NAMALWA (cell line): ENCODE measurements at places on chromosomes 3 and 15.

- peak; percentile 39 for DNase-seq
These were observed 218.6 kb downstream of the TBC1D2B start for GRCh38 chr15:77858792-77859490.

- DNase-seq, result no peak
These were observed 732.9 kb downstream of the VGLL3 start for GRCh38 chr3:86257955-86258641.

- no peak for DNase-seq
These were observed 200.6 kb downstream of the BCHE start for GRCh38 chr3:165636684-165637015.

GRCh38 chr3:54985856-54986255 is 58.0 kb upstream of the LRTM1 start:
- no peak for DNase-seq

DNA sequence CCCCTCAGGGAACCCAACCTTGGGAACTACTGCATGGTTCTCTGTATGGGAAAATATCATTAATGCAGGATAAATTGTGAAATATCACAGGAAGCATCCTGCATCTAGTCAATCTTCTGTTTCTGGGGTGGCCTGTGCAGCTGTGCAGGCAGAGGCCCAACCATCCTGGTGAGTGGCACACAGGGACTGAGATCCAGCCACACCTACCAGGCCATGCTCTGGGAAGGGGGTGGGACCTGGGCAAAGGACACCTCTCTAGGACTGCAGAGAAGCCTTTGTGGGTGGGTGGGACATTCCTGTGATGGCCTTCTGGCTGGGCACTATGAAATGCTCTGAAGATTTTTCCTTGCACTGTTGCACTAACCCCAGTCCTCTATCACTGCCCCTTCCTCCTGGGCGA is 26.8 kb downstream of the CCRL2 start:
- DNase-seq, result no peak

DNA sequence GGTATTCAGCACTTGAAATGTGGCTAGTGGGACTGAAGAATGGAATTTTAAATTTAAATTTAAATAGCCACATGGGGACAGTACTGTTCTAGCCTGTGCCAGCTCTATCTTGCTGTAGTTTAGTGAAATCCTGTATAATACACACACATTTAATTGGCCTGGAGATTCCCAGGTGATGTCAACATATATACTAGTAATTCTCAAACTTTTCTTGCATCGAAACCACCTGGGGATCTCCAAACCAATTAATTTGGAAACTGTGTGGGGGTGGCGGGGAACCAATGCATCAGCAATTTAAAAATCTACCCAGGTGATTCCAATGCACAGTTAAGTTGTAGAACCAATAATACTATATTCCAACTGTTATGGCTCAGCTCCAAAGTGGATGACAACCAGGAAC is 228.9 kb upstream of the MRPL3 start:
- DNase-seq, result no peak

- no peak for DNase-seq
These were observed 278.0 kb downstream of the SUCLG2 start for GRCh38 chr3:67376416-67376815.

- no peak for DNase-seq
These were observed 6.8 kb downstream of the ANXA2 start for GRCh38 chr15:60390871-60391501.

DNA sequence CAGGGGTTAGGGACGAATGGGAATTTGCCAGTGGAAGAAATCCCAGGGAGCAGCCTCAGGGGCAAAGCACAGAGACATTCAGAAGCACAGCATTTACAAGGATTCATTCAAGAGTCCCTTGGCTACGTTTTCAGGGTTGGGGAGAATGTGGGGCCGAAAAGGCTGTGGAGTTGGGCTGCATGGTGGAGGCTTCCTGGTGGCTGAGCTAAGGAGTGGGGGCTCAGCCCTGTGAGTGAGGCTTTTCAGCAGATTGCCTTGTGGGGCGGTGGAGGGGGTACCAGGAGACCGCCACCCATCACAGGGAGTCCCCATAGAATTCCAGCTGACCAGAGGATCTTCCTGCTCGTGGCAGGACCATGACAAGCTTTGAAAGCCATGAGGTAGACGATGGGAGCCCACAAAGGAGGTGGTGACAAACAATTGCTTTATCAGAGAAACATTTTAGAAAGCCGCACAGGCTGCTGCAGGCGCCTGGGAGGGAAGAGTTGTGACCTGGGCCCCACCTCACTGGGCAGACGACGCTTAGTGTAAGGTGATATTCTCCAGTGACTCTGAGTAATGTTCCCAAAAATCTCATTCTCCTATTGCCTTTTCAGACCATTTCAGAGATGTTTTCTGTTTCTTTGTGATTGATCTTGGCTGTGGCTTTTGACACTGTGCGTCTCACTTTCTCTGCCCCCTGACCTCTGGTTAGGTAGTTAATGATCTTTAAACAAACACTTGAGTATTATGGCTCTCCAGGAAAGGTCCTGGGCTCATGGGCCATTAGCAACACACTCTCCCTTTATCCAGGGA is 128.0 kb downstream of the DNAJB8 start:
- DNase-seq, result no peak

GRCh38 chr3:114565216-114565615 is 271.4 kb downstream of the TIGIT start:
- DNase-seq, result no peak

- DNase-seq, result no peak
These were observed 77.4 kb downstream of the ZBBX start for GRCh38 chr3:167302678-167303077.

GRCh38 chr15:47523681-47524475 is 193.4 kb upstream of the SEMA6D start:
- no peak for DNase-seq

- DNase-seq, result no peak
These were observed 342.8 kb upstream of the IL12A start for GRCh38 chr3:159645874-159646273.

- DNase-seq, result no peak
These were observed 319.3 kb upstream of the GBE1 start for GRCh38 chr3:82080792-82081191.

DNA sequence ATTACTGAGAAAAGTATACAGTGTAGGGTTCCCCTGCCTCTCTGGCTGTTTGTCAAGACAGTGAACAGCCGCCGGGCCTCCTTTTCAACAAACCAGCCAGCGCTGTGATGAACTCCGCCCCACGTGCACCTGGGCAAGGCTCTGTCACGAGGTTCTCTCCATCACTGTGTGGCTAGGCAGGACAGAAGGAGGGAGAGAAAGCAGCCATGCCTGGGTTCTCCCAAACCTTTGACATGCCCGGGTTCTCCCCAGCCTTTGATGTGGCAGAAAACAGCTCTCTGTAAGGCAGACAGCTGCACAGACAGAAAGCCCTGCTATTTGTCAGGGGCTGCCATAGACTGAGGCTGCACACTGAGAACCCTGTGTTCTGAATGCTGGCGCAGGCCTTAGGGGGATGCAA is 101.4 kb upstream of the TRPM1 start:
- DNase-seq, result peak; percentile 75

- no peak for DNase-seq
These were observed 13.9 kb downstream of the COPG1 start for GRCh38 chr3:129263161-129263910.

- DNase-seq, result no peak
These were observed 33.9 kb upstream of the SLC41A3 start for GRCh38 chr3:126117786-126118185.

DNA sequence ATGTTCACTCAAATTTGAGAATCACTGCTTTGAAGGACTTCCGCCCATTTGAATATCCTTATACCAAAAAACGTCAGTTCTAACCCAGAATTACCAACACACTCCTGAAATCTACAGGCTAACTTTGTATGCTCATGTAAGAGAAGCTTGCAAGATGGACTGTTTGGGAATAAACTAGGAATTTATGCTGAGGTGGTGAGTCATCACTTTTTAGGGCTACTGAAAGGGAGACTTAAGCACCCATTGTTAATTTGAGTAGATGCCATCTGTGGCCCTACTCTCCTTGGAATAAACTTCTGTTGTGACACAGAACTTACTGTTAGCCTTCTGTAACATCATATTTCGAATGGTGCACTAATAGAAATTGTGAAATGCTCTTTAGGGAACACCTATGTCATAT is 74.6 kb downstream of the FGF12 start:
- no peak for DNase-seq

DNA sequence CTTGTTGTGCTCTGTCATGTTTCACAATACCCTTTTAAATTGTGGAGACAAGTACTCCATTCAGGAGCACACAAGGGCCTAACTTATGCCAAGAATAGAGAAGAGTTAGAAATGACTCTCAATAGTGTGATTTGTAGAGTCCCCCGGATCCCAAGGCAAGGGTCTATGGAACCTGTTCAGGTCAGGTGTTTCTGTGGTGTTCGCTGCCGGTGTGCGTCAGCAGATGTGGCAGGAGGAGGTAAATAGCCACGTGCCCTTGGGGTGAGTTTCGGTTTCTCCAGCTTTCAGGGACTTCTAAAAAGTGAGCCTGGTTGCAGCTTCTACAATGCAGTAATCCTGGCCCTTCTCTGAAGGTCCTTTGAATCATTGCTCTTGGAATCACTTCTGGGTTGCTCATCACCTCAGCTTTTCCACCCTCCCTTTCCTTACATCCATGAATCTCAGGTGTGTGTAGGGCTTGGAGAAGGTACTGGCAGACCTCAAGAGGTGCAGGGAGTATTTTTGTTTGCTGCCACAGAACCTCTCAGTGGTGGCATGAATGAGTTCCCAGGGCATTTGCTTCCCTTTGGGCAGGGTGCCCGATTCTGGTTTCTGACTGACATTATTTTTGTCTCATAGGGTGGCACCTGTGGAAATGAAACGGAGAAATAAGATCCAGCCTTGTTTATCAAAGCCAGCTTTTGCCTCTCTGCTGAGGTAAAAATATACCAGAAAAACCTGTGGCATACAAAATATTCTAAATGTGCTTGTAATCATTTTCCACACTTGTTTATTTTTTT is 7.3 kb downstream of the ST3GAL6 start:
- DNase-seq, result no peak

DNA sequence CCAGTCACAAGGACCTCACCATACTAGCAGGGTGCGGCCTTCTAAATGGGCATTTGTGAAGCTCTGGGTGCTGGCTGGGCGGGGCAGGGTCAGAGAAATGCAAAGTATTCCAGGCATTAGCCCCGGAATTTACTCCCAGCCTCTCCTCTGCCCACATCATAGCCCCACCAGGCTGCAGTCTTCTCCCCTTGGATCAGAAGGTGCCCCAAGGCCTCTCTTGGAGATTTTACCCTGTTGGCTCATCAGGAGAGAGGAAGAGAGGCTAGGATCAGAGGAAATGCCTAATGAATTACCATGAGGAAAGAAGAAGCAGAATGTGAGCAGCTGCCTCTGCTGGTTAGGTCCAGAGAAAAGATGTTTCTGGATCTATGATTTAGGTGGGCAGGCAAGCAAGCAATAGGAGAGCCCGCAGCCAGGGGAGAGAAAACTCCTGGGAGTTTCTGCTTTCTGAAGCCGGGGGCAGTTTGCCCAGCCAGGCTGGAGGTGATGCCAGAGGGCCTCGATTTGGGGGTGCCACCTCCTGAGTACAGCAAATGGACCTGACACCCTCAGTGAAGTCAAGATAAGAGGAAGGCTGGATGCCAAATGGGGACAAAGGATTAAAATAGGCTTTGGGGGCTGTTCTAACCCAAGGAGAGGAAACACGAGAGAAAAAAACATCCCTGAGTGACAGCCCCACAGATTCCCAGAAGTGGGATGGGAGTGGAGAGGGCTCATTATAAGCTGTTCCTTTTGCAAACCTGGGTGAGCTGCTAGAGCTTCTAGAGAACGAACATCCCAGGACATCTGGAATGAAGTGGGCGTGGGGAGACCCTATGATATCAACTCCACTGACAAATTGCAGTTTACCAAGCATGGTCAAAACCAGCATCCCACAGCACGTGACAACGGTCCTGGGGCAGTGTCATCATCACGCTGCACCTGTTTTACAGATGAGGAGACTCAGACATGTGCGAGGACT is 65.4 kb downstream of the BDH1 start:
- DNase-seq, result no peak

DNA sequence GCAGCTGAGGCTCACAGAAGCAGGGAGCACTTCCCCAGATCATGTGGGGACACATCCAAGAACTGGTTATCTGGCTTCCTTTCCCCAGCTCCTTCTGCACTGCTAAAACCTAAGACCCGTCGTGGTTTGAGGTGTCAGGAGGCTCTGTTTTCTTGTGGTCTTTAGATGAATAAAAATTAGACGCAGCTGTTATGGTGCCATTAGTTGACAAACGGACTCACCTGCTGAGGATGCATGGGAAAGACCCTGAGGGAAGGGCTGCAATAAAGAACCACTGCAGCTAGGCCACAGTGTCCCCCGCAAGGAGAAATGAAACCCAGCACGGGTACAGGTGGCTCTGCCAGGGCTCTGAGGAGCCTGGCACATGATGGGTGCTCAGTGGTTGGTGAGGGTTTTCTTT is 99.4 kb downstream of the IQSEC1 start:
- DNase-seq, result no peak

- DNase-seq, result no peak
These were observed 199.3 kb downstream of the FEZF2 start for GRCh38 chr3:62173939-62174515.

DNA sequence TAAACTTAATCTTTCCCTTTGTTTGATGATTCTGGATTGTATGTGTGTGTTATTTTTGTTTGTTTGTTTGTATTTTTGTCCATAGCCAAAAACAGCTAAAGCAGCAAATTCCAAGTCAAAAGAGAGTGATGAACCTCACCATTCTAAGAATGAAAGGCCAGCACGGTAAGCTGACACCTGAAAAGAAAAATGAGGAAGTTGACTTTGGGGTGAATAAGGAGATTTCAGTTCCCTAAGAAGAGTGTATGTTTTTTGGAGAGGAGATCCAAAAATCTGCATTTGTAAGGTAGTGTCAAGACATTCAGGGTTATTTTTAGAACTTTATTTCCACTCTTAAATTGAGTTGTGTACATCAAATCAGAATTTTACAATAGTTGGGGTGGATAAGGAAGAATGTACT is 52.3 kb upstream of the UTS2B start:
- peak; percentile 22 for DNase-seq

- DNase-seq, result no peak
These were observed 83.8 kb upstream of the FNDC3B start for GRCh38 chr3:171955598-171955997.

- DNase-seq, result no peak
These were observed 36.8 kb downstream of the HGD start for GRCh38 chr3:120645083-120645845.

- DNase-seq, result no peak
These were observed 229.0 kb downstream of the SOX2 start for GRCh38 chr3:181940703-181941102.

DNA sequence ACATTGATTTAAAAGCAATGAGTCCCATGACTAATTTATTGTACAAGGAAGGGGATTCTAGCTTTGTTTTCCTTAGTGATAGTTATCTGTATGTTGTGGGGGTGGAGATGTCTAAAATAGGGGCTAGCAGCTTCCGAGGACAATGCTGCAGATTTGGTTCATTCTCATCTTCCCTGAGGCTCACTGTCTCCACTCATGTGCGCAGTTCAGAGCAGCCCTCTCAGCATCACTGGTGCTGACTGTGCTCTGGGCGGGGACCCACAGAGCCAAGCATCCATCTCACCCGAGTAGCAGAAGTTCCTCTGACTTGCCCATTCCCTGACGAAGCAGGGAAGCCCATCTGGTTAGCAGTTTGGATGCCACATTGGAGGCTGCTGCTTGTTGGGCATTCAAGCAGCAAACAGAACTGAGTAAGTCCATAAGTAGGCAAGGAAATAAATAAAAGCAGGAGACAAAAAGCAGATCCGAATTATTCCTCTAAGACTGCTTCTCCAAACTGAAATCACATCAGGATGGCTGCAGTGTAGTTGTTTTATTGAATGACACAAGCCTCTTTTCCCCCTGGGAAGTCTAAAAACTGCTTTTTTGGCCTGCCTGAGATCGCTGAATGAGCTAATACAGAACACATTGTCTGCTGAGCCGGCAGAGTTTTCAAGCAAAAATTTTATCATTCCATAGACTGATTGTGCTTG is 27.5 kb downstream of the RARB start:
- no peak for DNase-seq
